ENCODE measurements at places on chromosomes 2 and 18.

DNA sequence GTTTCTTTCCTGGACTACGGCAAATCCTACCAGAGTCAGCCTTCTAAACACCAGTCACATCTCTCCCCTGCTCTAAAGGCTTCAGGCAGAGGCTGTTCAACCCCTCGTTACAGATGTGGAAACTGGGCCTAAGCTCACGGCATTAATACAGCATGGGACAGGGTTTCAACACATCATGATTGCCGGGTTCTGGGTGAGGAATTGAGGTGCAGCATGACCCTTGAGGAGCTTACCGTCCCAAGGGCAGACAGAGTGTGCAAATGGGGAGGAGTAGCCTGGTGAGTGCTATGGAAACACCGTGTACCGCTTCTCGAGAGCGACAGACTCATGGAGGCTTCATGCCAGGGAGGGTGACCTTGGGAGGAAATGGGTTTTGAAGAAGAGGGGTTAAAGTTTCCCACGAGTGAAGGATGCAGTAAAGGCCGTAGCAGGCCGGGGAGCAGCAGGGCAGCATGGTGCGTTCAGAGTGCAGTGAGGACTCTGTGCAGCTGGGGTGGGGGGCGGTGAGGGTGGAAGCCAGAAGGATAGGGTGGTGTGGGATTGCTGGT is 51.1 kb downstream of the TGOLN2 start:
- no peak for DNase-seq

DNA sequence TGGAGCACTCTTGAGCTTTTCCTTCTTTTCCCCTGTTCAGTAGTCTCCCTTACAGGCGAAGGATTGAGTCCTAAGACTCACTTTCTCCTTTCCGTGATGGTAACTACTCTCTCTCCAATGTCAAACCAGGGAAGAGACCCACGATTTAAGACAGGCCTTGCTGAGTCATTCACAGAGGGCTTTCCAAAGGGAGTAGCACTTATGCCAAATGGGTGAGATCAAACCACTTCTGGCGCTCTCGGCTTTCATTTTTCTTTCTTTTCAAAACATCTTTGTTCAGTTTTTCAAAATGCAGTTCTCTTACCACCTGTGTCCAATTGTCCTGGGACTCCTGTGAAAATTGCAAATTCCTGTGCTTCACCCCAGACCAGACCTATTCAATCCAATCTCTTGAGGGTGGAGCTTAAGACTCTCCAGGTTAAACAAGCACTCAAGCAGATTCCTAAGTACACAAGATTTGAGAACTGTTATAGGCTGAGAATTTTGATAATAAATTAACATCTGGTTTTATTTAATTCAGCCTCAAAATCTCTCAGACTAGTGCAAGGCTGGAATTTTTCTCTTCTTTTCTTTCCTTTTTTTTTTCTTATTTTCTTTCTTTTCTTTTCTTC is 14.4 kb upstream of the MRPL19 start:
- no peak for DNase-seq

DNA sequence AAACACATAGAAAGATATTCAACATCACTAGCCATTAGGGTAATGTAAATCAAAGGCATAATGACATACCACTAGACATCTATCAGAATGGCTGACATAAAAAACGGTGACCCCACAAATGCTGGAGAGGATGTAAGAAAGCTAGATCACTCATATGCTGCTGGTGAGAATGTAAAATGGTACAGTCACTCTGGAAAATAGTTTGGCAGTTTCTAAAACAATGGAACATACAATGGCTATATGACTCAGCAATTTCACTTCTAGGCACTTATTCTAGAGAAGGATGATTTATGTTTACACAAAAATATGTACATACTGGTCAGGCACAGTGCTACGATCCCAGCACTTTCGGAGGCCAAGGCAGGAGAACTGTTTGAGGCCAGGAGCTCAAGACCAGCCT is 87.3 kb downstream of the COLEC12 start:
- no peak for DNase-seq

DNA sequence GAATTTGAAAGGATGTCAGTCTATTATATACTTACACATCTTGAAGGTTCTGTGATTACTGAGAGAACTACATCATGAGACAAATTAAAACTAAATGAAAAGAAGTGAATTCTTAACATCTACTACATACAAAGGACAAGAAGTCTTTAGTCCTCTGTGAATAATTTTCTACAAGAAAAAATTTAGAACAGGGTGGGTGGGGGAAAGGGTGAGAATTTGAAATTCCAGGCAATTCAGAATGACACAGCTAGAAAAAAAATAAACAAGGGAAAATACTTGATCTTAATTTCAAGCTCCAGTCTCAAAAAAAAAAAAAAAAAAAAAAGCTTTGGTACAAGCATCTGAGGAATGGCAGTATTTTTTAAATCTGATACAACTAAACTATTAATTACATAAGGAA is 15.5 kb downstream of the CUL3 start:
- no peak for DNase-seq

GRCh38 chr2:186130748-186131641 is 355.1 kb upstream of the ZC3H15 start:
- DNase-seq, result no peak

GRCh38 chr2:231611273-231612108 is 18.8 kb downstream of the TEX44 start:
- DNase-seq, result no peak
